ENCODE measurements at places on chromosomes 3 and 15.

GRCh38 chr3:11495948-11496557, 147.7 kb downstream of the VGLL4 start:
- DNase-seq = no peak

- DNase-seq = no peak
These were observed 3.5 kb upstream of the MEF2A start for GRCh38 chr15:99562238-99562637.

- DNase-seq = no peak
These were observed 5.8 kb downstream of the PRKCD start for GRCh38 chr3:53166781-53167291.

GRCh38 chr3:71903936-71904335, 119.0 kb upstream of the PROK2 start:
- DNase-seq = no peak

- DNase-seq = peak; percentile 10
These were observed 72.0 kb downstream of the KCNH8 start for GRCh38 chr3:19220311-19220710.

GRCh38 chr15:65286704-65287519, at the start of gene PARP16:
Gene PARP16, minus strand, starts transcription at chr15:65286883. Its CDS starts 457 bp downstream, at chr15:65286426.
- DNase-seq = peak; percentile 76

DNA sequence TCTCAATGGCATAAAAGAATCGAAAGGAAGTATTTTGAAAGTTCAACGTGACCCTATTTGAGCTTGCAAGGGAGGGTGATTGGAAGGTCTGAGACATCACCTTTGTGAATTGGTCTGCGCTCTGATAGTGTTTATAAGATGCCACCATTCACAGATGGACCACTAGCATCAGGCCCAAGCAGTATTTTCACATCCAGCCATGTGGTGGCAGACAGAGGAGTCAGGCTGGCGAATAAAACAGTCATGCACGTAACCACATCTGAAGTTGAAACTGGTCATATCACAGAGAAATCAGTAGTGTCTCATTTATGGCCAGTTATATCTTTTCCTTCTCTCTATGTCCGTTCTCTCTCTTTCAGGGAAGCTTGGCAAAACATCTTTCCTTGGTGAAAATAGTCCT, 170.1 kb upstream of the ONECUT1 start:
- DNase-seq = no peak

DNA sequence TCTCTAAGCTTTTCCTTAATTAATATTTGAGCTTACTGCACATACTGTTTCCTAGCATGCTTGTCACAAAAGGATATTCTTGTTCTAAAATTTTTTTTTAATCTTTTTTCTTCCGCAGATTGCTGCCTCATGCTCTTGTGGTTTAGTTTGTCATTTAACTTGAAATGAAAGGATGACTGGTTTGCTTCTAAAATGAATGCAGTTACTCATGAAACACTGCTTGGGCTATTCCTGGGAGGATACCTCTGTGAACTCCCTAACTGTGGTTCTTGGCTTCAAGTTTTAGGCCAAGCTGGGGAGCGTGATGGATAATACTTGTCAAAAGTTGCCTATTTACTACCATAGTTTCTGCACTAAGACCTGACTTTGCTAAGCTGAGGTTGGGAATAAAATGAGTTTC, 64.0 kb downstream of the USP13 start:
- no peak for DNase-seq

Measured in right renal pelvis (tissue), 4 donors.